ENCODE measurements at places on chromosomes 5 and 9.

DNA sequence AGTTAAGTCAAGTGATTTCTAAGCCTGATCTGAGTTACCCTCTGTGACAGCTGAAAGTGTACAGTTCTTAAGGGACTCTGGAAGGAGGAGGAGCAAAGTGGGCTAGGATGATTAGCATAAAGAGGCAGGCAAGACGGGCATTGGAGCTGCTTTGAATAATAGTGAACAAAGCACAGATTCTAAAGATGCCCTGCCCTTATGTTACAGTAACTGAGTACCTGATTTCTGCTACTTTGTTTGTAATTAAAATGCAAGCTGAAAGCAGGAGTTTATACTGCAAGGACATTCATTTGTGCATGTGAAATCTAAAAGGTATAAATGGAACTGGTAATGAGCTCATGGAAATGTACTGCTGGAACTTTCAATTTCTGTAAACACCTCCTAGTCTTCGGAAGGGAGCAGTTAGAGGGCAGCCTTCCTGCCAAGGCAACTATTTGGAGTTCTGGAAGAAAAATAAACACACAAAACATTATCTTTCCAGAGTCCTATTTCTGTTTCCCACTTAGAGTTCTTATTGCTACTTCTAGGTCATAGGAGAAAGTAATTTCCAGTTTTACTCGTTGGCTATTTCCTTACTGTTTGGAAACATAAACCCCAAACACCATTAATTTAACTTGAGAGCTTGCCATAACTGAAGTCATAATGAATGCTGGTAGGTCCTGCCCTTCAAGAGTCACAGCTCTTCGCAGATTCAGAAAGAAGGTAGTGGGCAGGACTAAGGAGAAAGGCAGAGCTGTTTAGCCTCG is at the start of gene RANBP3L:
Gene RANBP3L (minus strand): TSS at position 45 of the 746 bp plus-strand sequence. CDS start 486 bp downstream, outside the sequence.
- H3K27ac ChIP-seq = no peak within 1 kb of the TSS
- no peaks in the 10 kb centered on the region for H3K36me3 ChIP-seq
- peaks cover 10% of the 10 kb centered on the region for H3K27me3 ChIP-seq
- H3K4me1 ChIP-seq = peaks cover 2% of the 10 kb centered on the region
- no peak for DNase-seq
- no peak within 1 kb of the TSS for H3K4me3 ChIP-seq

DNA sequence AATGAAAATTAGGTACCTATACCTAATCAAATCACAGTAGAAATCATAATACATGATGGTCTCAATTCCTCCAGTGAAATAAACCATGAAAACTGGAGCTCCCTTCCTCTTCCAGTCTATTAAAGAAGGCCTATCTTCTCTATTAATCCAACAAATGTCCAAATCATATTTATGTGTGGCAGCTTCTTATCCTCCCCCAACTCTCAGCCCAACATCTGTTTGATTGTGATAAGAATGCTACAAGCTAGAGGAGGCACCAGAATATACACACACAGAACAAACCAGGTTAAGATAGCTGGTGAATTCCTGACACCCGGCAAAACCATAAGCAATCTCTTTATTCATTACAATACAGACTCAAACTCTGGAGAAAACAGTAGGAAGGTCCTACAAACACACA is 110.8 kb downstream of the FBXL17 start:
- H3K27me3 ChIP-seq = no peaks in the 10 kb centered on the region
- no peak for DNase-seq
- peaks cover 10% of the 10 kb centered on the region for H3K36me3 ChIP-seq
- H3K27ac ChIP-seq = no peak overlapping the region

- peaks cover 2% of the 10 kb centered on the region for H3K4me1 ChIP-seq
- H3K36me3 ChIP-seq = peaks cover 58% of the 10 kb centered on the region
- no peak overlapping the region for H3K27ac ChIP-seq
- DNase-seq = no peak
- no peak overlapping the region for H3K4me3 ChIP-seq
These were observed 204.5 kb downstream of the COMMD10 start for GRCh38 chr5:116289276-116289675.

DNA sequence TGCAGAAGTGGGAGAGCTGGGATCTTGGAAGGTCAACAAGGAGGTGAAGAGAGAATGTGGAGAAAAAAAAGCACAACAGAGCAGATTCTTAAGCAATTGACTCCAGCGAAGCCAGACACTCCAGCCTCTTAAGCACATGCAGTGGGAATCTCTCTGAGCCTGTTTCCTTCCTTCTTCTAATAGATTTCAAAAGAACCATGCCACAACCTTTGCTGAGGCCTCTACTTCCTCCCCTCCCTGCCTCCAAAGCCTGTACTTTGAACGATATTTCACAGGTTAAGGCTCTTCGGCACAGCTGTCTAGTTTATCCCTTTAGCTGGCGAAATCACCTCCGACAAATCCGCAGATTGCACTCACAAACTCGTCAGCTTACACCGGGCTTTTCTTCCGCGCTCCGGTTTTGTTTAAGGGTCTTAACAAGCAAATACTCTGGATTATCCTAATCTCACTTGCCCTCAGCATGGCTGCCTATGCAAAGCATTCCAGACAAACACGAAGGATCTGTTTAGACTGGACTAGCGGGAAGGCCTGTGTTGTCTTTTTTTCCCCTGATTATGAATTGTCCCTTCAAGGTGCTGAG is 211.6 kb upstream of the PANK3 start:
- no peak overlapping the region for H3K4me3 ChIP-seq
- H3K4me1 ChIP-seq = no peaks in the 10 kb centered on the region
- no peak overlapping the region for H3K27ac ChIP-seq
- DNase-seq = no peak
- no peaks in the 10 kb centered on the region for H3K36me3 ChIP-seq
- H3K27me3 ChIP-seq = peaks cover 1% of the 10 kb centered on the region

GRCh38 chr5:80707645-80708044 is 52.9 kb upstream of the DHFR start:
- no peak overlapping the region for H3K27ac ChIP-seq
- H3K36me3 ChIP-seq = peaks cover 23% of the 10 kb centered on the region
- no peak for DNase-seq
- no peaks in the 10 kb centered on the region for H3K27me3 ChIP-seq
- no peak overlapping the region for H3K4me3 ChIP-seq

- peaks cover 1% of the 10 kb centered on the region for H3K27me3 ChIP-seq
- H3K36me3 ChIP-seq = no peaks in the 10 kb centered on the region
- no peak overlapping the region for H3K27ac ChIP-seq
- no peak overlapping the region for H3K4me3 ChIP-seq
These were observed 223.8 kb upstream of the S1PR3 start for GRCh38 chr9:88767504-88767790.

DNA sequence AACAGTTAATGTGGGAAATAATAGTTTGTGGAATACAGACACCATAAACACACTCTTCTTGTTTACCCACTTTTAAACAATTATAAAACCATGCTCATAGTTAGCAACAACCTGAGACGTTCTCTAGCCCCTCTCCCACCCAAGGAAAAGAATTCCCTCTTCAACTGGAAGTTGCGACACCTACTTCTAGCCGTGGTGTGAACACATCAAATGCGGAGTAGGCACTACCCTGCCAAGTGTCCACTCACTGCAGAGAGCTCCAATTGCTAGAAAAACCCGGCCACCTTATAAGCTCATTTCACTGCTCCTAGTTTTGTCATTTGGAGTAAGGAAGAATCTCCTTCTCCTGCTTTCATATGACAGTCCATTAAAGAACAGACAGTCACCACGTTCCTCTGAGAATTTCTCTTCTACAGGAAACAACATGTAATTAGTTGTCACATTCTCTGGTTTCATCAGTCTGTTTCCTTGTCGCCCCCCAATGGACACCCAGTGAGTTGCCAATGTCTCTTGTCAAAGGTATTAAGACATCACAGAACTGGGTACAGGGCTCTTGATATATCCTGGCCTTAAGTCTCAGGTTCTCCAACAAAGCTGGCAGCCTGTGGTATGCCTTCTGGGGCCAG is 47.3 kb downstream of the PRLR start:
- peaks cover 5% of the 10 kb centered on the region for H3K27me3 ChIP-seq
- no peak for DNase-seq
- H3K36me3 ChIP-seq = no peaks in the 10 kb centered on the region

- DNase-seq = no peak
- no peaks in the 10 kb centered on the region for H3K27me3 ChIP-seq
- peaks cover 49% of the 10 kb centered on the region for H3K4me1 ChIP-seq
- peaks cover 17% of the 10 kb centered on the region for H3K36me3 ChIP-seq
- H3K4me3 ChIP-seq = peak overlapping the region; percentile 59
These were observed 65.5 kb downstream of the EBF1 start for GRCh38 chr5:159034083-159034824.

DNA sequence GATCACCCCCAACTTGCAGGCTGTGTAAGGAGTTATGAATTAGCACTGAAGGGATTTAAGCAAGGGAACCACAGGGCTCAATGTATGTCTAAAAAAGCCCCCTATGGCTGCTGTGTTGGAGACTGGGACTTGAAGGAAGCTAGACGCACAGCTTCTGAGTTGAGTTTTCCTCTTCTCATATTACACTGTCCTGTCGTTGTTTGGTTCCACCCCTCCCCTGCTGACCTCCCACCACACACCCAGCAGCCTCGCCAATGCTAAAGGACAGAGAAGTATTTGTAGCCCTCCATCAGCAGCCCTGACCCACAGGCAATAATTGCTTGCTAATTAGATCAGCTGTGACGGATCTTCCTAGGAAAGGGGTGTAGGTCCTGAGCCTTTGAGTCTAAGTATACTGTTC is 15.1 kb upstream of the CARTPT start:
- no peak overlapping the region for H3K4me3 ChIP-seq
- H3K27me3 ChIP-seq = peaks cover 8% of the 10 kb centered on the region
- no peak for DNase-seq
- no peaks in the 10 kb centered on the region for H3K4me1 ChIP-seq
- no peak overlapping the region for H3K27ac ChIP-seq

DNA sequence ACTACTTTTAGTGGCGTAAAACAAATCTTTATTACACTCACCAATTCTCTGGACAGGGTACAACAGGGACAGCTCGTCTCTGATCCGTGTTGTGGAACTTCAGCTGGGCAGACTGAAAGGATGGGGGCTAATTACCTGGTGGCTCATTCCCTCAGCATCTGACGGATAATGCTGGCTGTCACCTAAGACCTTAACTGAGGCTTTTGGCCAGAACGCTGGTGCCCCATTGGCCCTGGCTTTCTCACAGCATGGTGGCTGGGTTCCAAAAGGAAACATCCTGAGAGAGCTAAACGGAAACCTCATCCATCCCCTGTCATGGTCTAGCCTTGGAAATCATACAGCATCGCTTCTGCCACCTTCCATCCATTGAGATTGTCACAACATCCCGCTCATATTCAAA is 62.9 kb downstream of the RAI14 start:
- H3K27ac ChIP-seq = no peak overlapping the region
- no peaks in the 10 kb centered on the region for H3K36me3 ChIP-seq
- H3K27me3 ChIP-seq = peaks cover 4% of the 10 kb centered on the region
- no peak overlapping the region for H3K4me3 ChIP-seq
- H3K4me1 ChIP-seq = no peaks in the 10 kb centered on the region
- no peak for DNase-seq

GRCh38 chr5:93071710-93072109 is 509.3 kb downstream of the NR2F1-AS1 start:
- H3K4me1 ChIP-seq = no peaks in the 10 kb centered on the region
- no peak overlapping the region for H3K4me3 ChIP-seq
- no peaks in the 10 kb centered on the region for H3K36me3 ChIP-seq
- no peak overlapping the region for H3K27ac ChIP-seq
- H3K27me3 ChIP-seq = no peaks in the 10 kb centered on the region

DNA sequence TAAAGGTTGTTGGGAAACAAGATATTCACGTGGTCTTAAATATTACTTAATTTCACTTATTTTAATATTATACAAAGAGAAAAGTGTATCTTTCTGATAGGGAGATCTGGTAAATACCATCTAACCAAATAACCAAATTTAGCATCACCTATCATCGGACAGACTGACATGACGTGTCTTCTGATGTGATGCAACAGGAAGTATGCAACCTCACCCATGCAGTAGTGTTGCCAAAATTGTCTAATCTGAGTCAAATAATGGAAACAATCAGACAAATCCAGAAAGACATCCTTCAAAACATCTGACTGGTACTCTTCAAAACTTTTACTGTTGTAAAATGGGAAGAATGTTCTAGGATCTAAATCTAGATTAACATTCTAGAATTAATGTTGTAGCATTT is 148.0 kb downstream of the FGF1 start:
- no peak overlapping the region for H3K4me3 ChIP-seq
- DNase-seq = no peak
- no peak overlapping the region for H3K27ac ChIP-seq
- H3K4me1 ChIP-seq = no peaks in the 10 kb centered on the region

GRCh38 chr5:79964136-79964535 is 26.9 kb downstream of the MTX3 start:
- H3K27me3 ChIP-seq = peaks cover 6% of the 10 kb centered on the region
- DNase-seq = no peak
- H3K4me1 ChIP-seq = no peaks in the 10 kb centered on the region
- no peak overlapping the region for H3K4me3 ChIP-seq
- H3K36me3 ChIP-seq = no peaks in the 10 kb centered on the region

- DNase-seq = no peak
- H3K4me3 ChIP-seq = no peak overlapping the region
- peaks cover 3% of the 10 kb centered on the region for H3K27me3 ChIP-seq
- peaks cover 2% of the 10 kb centered on the region for H3K4me1 ChIP-seq
- no peak overlapping the region for H3K27ac ChIP-seq
These were observed 45.1 kb upstream of the DAB2 start for GRCh38 chr5:39469777-39470415.

DNA sequence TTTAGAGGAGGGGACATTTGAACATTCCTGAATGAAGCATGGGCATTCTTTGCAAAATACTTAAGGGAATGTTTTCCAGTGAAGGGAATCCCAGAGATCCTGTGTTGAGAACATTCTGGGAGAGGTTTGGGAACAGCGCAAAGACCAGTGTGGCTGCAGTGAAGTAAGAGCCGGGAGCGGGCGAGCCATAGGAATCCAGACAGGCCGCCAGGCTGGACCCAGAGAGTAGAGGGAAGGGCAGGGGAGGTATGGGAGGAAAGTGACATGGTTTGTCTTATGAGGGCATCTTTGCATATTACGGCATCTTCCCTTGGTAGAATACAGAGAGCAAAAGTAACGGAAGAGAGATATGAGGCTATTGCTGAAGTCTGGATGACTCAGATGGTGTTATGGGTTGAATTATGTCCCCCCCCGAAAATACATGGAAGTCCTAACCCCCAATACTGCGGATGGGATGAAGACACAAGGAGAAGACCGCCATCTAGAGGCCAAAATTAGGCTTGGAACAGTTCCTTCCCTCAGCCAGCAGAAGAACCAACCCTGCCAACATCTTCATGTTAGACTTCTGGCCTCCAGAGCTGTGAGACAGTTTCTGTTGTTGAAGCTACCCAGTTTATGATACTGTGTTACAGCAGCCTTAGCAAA is 268.2 kb downstream of the MAST4 start:
- H3K4me3 ChIP-seq = no peak overlapping the region
- H3K36me3 ChIP-seq = peaks cover 2% of the 10 kb centered on the region
- H3K27me3 ChIP-seq = peaks cover 2% of the 10 kb centered on the region
- DNase-seq = no peak
- no peak overlapping the region for H3K27ac ChIP-seq
- peaks cover 11% of the 10 kb centered on the region for H3K4me1 ChIP-seq

GRCh38 chr9:79895232-79895631 is 323.5 kb downstream of the TLE4 start:
- peaks cover 3% of the 10 kb centered on the region for H3K4me1 ChIP-seq
- no peak overlapping the region for H3K27ac ChIP-seq
- H3K36me3 ChIP-seq = no peaks in the 10 kb centered on the region
